Temporal lobe (tissue), 4 donors: ENCODE measurements at places on chromosomes 12 and 14. TPM values are rescaled to one million over a fixed set of nuclear protein-coding genes. Genes with fewer than 3 reads are reported as not detected.

TTC9 gene
- 20.9 TPM for total RNA-seq

INHBC gene
- not detected for total RNA-seq

PFDN5 gene
- total RNA-seq = 401 TPM

CLEC7A gene
- total RNA-seq = 0.74 TPM

BEST3 gene
- 0.25 TPM for total RNA-seq

KLHL33 gene
- total RNA-seq = 0.25 TPM

PIANP gene
- total RNA-seq = 3.4 TPM

GPR135 gene
- total RNA-seq = 6.4 TPM
